ENCODE measurements at places on chromosomes 11 and 22.

DNA sequence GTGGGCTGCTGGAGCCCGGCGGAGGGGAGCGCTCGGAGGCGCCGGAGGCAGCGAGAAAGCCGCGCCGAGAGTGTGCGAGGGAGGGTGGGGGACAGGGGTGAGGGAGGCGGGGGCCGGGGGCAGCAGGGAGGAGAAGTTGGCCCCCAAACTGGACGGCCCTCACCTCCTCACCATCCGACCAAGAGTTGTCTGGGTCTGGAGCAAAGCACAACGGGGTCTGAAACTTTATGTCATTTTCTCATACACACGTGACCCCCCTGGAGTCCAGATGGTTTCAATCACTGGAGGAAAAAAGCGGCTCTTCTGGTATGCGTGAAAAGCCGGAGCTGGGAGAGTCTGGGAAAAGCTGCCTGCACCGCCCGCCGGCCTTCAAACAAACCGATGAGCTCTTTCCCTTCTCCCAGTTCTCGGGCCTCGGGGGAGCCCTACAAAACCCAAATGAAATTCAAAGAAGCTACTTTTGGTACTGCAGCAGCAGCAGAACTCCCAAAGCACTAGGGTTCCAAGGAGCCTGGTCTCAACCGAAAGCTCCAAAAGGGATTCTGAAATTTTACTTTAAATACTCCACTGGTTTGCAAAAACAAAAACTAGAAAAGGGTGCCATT, 39.7 kb upstream of the AKIP1 start:
- no peak for DNase-seq

GRCh38 chr11:45432910-45433309, 146.8 kb upstream of the SYT13 start:
- no peak for DNase-seq

DNA sequence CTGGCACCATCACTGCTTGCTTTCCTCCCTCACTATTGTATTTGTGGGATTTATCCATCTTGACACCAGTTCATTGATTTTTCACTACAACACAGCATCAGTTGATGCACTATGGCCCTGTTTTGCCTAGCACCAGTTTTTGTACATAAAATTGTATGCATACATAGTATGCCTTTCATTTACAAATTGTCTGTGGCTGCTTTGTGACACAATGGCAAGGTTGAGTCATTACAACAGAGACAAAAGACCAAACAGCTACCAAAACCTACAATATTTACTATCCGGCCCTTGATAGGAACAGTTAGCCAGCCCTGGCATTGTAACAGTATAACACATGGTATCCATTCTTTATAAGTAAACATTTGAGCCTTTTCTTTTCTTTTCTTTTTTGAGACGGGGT, 150.3 kb downstream of the LDLRAD3 start:
- DNase-seq = no peak

DNA sequence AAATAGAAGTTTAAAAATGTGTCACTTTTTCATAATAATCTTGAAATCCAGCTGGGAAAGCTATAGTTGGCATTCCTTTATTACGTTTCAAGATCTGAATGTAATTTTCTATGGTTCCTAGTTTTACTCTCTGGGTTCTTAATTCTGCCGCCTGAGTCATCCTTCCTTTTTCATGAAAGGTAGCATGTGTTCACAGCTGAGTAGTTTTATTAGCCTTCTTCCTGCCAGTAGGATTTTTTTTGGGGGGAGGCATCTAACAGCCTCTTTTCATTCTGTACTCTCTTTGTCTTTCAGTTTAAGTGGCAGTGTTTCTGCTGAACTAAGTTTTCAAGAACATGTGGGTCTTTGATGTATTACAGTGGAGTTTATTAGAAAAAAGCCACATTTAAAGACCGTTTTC, 36.5 kb downstream of the OR2AG2 start:
- DNase-seq = no peak

GRCh38 chr11:120212259-120212878, 1.5 kb downstream of the OAF start:
- no peak for DNase-seq

DNA sequence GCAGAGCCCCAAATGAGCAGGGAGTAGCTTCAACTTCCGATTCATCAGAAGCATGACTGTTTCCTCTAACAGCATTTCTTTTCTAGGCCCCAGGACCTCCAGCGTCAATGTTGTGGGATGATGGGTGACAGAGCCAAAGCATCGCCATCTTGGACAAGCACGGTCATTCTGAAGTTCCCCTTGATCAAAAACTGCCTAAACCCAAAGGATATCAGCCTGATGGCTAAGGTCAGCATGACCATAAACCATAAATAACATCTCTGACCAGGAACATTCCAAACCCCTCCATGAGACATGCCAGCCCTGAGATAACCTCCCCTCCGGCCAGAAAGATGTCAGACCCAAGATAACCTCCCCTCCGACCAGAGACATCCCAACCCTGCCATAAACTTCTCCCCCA, 28.8 kb upstream of the TREH start:
- DNase-seq = no peak

DNA sequence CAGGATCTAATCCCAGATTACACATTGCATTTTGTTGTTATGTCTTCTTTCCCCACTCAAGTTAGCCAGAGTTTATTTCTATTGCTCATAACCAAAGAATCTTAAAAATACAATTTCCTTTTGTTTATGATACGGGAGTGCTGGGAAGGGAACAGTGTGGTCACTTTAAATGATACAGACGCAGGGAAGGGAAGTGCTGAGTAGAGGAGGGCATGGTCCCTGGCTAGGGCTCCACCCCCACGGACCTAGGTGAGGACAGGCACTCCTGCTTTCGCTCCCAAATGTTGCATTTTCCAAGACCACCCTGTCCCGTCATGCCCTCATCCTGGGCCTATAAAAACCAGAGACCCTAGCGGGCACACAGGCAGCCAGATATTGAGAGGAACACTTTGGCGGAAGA, 30.6 kb upstream of the NARS2 start:
- no peak for DNase-seq

DNA sequence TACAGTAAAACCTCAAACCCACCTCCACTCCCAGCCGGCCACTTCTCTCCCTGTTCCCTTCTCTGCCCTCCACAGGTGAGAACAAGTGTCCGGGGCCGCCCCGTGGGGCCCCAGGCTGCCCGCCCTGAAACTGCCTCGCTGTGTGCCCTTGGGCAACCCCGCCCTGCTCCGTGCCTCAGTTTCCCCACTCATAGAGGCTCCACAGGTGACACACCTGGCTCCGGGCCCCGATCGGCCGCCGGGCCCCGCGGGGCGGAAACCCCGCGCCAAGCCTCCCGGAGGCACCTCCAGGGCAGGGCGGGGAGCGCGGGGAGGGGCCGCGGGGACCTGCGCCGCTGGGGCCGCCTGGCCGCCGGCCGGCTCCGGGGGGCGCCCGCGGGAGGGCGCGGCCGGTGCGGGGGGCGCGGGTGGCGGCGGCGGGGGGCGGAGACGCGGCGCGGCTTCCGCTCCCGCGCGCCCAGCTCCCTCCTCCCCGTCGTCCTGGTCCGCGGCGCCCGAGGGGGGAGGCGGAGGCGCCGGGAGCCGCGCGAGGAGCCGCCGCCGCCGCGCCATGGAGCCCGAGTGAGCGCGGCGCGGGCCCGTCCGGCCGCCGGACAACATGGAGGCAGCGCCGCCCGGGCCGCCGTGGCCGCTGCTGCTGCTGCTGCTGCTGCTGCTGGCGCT, at the start of gene LRP5:
LRP5 (plus strand) TSS at position 475 of the 663 bp plus-strand sequence; CDS start at position 599, 124 bp downstream.
- no peak for DNase-seq

DNA sequence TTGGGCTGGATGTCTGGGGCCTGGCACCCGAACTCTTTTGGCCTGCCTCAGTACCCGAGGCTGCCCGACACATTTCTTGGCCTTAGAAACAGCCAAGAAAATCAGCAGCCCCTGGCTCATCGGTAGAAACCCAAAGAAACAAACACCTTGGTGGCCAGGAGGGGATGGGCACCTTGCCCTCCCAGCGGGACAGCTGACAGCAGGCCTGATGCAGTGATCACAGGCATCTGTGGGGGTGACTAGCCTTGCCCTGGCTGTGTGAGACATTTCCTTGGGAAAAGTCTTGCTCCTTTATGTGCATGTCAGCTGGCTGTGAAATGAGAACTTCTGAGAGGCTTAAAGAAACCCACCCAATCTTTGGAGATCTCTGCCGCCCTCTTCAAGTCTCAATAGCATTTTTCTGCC, 60.9 kb downstream of the SMIM38 start:
- no peak for DNase-seq

DNA sequence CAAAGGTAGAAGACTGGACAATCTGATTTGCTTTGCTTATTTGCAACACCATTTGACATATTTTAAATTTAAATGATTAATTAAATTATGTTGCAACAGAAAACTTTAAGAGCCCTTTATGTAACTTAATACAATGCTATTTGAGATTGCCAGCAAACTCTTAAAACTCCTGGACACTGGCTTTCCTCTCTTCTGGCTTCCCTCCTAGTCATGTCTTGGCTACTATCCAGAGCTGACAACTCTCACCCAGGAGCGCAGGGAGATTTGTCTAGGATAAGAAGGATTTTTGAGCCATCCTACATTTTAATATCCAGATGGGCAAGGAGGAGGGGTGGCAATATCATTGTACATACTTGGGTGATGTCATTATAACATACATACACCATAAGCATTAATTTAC, 134.3 kb downstream of the ELP4 start:
- no peak for DNase-seq

GRCh38 chr22:44604455-44604854, 97.5 kb upstream of the PRR5 start:
- no peak for DNase-seq

- no peak for DNase-seq
These were observed 41.8 kb upstream of the SPON1 start for GRCh38 chr11:13920756-13921155.

- DNase-seq = no peak
These were observed 497 bp upstream of the SSRP1 start for GRCh38 chr11:57336111-57336666.

- DNase-seq = no peak
These were observed 21.3 kb downstream of the CASP12 start for GRCh38 chr11:104876861-104877431.

- DNase-seq = no peak
These were observed 96.9 kb downstream of the CCDC34 start for GRCh38 chr11:27266125-27266524.

DNA sequence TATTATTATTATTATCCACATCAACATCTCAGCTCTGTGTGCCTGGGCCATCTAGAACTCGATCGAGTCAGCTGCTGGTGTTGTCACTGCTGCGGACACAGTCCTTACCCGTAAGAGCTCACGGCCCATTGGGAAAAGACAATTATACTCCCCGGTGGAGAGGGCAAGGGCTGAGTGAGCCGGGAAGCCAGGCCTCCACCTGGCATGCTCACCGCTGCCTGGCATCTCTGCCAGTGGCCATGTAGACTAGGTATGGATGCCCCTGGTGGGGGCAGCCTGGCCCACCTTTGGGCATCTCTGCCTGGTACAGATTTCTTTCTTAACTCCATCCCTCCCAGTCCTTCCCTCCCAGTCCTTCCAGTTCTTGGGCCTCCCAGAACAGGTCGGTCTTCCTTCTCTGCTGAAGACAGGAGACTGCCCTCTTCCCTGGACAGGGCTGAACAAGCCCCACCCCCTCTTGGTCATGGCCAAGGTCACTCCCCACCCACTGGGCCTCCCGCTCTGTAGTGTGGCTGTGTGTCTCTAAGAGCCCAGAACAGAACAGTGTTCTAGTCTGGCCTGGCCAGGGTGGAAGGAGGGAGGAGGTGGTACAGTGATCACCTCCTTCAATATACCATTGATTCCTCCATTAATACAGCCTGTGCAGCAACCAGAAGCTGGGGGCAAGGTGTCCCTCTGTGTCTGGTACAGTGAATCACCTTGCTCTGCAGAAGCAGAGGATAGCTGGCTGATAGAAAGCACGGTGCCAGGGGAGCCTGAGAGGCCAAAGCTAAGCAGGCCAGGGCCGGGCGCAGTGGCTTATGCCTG, 57.7 kb downstream of the FLRT1 start:
- DNase-seq = no peak

GRCh38 chr11:72305077-72305476, 61.1 kb upstream of the PHOX2A start:
- DNase-seq = no peak

DNA sequence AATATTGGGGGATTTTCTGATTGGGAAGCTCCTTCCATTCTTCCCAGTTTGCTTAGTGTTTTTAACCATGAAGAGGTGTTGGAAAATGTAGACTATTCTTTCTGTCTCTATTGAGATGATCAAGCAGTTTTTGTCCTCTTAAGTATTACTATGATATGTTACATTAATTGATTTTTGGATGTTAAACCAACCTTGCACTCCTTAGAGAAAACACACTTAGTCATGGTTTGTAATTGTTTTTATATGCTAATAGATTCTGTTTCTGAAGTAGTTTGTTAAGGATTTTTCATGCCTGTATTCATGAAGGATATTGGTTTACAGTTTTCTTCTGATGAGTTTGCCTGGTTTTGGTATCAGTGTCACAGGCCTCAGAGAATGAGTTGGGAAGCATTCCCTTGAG, 2.0 kb upstream of the NLRP6 start:
- no peak for DNase-seq

DNA sequence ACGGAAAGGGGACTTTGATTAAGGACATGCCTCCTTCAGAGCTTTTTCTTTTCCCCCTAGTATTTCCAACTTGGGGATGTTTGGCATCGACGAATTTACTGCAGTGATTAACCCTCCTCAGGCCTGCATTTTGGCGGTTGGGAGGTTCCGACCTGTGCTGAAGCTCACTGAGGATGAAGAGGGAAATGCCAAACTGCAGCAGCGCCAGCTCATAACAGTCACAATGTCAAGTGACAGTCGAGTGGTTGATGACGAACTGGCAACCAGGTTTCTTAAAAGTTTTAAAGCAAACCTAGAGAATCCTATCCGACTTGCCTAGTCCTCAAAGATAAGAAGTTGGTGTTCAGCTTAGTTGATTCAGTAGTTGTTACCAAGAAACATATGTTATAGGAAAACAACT, 78.4 kb downstream of the PDHX start:
- DNase-seq = no peak

- no peak for DNase-seq
These were observed 62.7 kb upstream of the ARHGAP42 start for GRCh38 chr11:100624346-100624745.

All from stimulated activated CD8-positive, alpha-beta memory T cell treated with anti-CD3 and anti-CD28 coated beads, Interleukin-7, amount 100 ng/mL, for 4 hours (primary cell).